ENCODE measurements at places on chromosomes 12 and 14. TPM values are rescaled to one million over a fixed set of nuclear protein-coding genes. Genes with fewer than 3 reads are reported as not detected.

Gene FAM90A1
- not detected for total RNA-seq

Gene SSTR1
- 5.8 TPM for total RNA-seq

Gene MYO1H
- 9.6 TPM for total RNA-seq

Gene DPPA3
- total RNA-seq, result not detected

Gene NOVA1
- 51.5 TPM for total RNA-seq

Gene VPS33A
- total RNA-seq, result 34.7 TPM

Gene BATF
- total RNA-seq, result 2.2 TPM

Gene C12orf56
- 5.1 TPM for total RNA-seq

Measured in umbilical cord (tissue), 2 donors.